ENCODE measurements at places on chromosomes 1 and 21. TPM values are rescaled to one million over a fixed set of nuclear protein-coding genes. Genes with fewer than 3 reads are reported as not detected.

Gene DISP1
- 1.1 TPM for total RNA-seq

Gene MROH9
- not detected for total RNA-seq

Gene CFAP74
- not detected for total RNA-seq

Gene DNAI4
- 3.7 TPM for total RNA-seq

Gene CRNN
- total RNA-seq, result not detected

Gene IL20
- not detected for total RNA-seq

- no peak for DNase-seq
These were observed 392 bp upstream of the TAGLN2 start for GRCh38 chr1:159925719-159926078.

DNA sequence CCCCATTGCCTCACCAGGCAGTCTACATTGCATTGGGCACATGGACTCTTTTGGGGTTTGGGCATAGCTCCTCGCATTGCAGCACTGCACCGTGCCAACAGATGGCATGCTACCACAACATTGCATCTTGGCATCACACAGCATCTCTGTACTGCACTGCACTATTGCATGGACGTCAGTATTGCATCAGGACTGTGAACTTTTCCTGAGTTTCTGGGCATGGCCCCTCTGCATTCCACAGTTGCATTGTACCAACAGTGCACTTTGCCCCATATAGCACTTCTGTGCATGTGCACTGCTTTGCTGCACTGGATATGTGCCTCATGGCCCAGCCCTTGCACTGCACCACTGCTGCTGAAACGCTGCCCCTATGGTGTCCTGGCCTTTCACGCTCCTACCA is 9.6 kb downstream of the PTPRU start:
- peak; percentile 59 for DNase-seq

DNA sequence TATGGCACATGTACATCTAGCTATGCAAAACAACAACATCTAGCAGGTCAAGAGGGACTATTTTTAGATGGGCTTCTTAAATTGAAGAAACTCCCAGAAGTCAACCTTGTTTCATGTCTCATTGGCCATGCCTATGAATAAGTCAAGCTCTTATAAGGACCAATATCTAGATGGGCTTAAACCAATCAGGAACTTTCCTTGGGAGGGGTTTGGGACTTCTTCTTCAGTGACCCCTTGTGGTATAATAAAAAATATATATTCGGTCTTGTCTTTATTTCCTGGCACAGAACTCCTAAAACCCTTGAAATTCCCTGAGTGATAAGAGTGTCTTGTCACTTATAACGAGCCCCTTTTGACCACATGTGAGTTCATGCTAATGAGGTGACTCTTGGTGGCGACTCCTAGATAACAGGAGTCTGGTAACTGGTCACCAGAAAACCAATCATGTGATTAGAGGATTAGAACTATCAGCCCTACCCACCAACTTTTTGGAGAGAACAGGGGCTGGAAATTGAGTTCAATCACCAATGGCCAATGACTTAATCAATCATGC is 218.3 kb downstream of the HHIPL2 start:
- DNase-seq, result no peak

GRCh38 chr1:203046984-203047630 is 20.8 kb downstream of the PPFIA4 start:
- peak; percentile 59 for DNase-seq

GRCh38 chr1:213414911-213415310 is 363.9 kb downstream of the RPS6KC1 start:
- no peak for DNase-seq

GRCh38 chr1:19620786-19621185 is 23.3 kb upstream of the NBL1 start:
- no peak for DNase-seq

GRCh38 chr1:162616848-162617247 is 15.4 kb upstream of the DDR2 start:
- no peak for DNase-seq

DNA sequence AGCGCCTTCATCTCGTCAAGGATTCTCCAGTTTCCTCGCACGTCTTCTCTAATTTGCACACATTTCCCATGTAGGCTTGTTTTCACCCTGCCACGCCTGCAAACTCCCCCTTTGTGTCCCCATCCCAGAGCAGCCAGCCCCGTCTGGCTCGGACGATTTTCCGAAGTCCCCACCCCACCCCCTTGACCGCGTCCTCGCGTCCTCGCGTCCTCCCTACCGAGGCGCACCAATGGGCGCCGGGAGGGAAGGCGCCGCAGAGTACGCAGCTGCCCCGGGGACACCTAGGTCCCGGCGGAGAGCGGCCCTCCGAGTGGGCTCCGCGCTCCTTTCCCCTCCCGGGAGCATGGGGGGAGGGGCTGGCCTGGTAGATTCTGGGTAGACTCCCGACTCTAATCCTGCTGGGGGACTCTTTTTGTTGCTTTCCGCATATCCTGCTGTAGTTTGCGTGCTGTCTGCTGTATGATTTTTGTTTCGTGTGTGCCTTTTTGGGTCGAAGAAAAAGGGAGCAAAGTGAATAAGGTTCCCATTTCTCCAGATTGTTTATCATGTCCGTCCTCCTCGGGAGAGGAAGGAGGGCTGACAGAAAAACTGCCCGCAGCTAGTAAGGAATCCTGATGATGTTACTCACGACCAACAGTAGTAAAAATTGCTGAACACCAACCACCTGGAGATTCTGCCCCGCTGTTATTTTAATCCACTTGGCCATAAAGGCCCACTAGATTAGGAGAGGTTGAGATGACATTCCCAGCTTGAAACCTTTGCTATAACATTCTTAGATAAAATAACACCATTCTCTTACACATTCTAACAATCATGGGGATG is 1.5 kb downstream of the CACHD1 start:
- DNase-seq, result no peak

- DNase-seq, result no peak
These were observed 182.6 kb downstream of the MRPL39 start for GRCh38 chr21:25424634-25425033.

GRCh38 chr1:205610901-205611466 is 20.8 kb downstream of the ELK4 start:
- no peak for DNase-seq

DNA sequence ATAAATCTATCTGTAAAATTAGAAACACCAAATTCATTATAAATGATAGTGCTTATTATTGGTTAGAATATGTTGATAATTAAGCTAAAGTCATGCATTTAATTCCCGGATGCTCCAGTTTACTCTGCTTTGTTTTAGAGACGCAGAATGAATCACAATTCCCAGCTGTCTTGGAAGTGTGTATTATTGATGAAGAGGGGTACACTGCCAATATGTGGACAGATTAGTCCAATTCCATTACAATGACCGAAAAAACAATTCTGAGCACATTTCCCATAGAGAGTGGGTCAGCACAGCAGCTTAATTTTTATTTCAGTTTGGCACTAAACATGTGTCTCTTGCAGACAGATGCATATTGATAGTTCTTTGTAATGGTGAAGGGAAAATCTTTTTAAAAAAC is 146.7 kb downstream of the KCNT2 start:
- no peak for DNase-seq

Data from G401 (cell line).